H1 (cell line): ENCODE measurements at places on chromosomes 6 and 20. TPM values are rescaled to one million over a fixed set of nuclear protein-coding genes. Genes with fewer than 3 reads are reported as not detected.
A peak's percentile ranks its signal among the peaks of the same experiment; 100 is the strongest.

DNA sequence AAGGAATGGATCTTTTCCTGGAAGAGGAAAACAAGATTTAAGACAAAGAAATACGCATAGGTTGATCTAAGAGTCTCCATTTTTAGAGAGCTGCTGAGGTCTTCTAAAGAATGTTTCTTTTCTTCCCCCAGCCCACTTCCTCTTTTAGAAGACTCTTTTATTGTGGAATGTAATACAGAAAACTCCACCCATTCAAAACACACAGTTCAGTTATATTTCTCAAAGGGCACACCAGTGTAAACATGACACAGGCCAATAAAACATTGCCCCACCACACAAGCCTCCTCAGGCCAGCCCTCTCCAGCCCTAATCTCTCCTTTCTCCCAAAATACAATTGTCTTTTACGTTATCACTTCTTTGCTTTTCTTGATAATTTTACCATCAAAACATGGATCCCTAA lies 42.8 kb downstream of the SLC35B3 start:
- no peaks in the 10 kb centered on the region for H3K36me3 ChIP-seq
- no peak overlapping the region for H3K27ac ChIP-seq
- H3K4me3 ChIP-seq = no peak overlapping the region
- no peaks in the 10 kb centered on the region for H3K27me3 ChIP-seq
- DNase-seq = no peak

- H3K4me3 ChIP-seq = no peak overlapping the region
- H3K27ac ChIP-seq = no peak overlapping the region
- H3K36me3 ChIP-seq = peaks cover 10% of the 10 kb centered on the region
- H3K27me3 ChIP-seq = no peaks in the 10 kb centered on the region
- H3K4me1 ChIP-seq = peaks cover 3% of the 10 kb centered on the region; the same call in 1 of the 2 replicates
Measured at GRCh38 chr20:25310268-25310920, 62.5 kb downstream of the PYGB start.

- no peak overlapping the region for H3K27ac ChIP-seq
- no peak for DNase-seq
- H3K27me3 ChIP-seq = no peaks in the 10 kb centered on the region
- no peaks in the 10 kb centered on the region for H3K4me1 ChIP-seq
- no peaks in the 10 kb centered on the region for H3K36me3 ChIP-seq
Measured at GRCh38 chr6:903761-904160, 210.8 kb upstream of the EXOC2 start.

- H3K27ac ChIP-seq = no peak overlapping the region
- H3K27me3 ChIP-seq = no peaks in the 10 kb centered on the region
- H3K4me1 ChIP-seq = no peaks in the 10 kb centered on the region
- no peak overlapping the region for H3K4me3 ChIP-seq
- no peak for DNase-seq
Measured at GRCh38 chr6:118660218-118660569, 8.8 kb upstream of the CEP85L start.

DNA sequence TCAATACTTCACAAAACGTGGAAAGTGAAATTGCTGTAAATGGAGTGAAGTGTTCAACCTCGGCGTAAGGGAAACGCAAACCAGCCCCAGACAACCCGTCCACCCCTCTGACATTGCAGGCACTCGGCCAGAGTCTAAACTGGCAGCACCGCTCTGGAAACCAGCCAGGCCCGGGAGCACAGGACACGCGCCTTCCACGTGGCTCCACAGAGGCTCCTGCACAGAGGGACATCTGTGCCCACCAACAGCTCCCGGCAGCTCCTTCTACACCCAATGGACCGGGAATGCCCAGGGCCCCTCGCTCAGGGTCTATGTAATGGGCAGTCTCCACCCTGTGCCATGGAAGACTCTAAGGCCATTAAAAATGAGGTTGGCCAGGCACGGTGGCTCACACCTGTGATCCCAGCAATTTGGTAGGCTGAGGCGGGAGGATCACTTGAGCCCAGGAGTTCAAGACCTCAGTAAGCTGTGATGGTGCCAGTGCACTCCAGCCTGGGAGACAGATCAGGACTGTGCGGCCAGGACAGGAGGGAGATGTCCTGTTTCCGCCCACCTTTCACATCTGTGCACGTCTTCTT lies 3.4 kb upstream of the HELZ2 start:
- no peaks in the 10 kb centered on the region for H3K36me3 ChIP-seq
- H3K27ac ChIP-seq = no peak overlapping the region
- no peak for DNase-seq

- H3K4me3 ChIP-seq = no peak overlapping the region
- H3K27ac ChIP-seq = no peak overlapping the region
- H3K4me1 ChIP-seq = peaks cover 12% of the 10 kb centered on the region
- DNase-seq = no peak
- no peaks in the 10 kb centered on the region for H3K27me3 ChIP-seq
Measured at GRCh38 chr20:46680684-46681031, 8.6 kb downstream of the TP53RK start.

DNA sequence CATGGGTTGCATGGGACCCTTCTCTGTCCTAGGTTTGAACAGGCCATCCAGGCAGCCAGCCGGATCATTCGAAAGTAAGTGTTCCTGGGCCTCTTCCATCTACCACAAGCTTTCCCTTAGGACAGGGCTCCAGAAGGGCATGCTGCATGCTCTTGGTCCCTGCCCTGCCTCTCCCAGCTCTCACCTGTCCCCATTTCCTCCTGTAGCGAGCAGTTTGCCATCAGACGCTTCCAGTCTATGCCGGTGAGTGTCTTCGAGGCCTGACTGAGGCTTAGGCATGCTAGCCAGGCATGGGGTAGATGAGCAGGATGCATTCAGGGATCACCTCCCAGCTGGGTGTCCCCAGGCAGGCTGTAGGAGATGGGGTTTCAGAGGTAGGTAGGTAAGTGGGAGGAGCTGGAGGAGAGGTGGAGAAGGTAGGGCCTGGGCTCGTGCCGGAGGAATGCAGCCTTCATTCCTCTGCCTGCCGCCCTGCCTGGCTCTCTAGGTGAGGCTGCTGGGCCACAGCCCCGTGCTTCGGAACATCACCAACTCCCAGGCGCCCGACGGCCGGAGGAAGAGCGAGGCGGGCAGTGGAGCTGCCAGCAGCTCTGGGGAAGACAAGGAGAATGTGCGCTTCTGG lies 4.3 kb downstream of the CDC25B start:
- H3K27ac ChIP-seq = peak overlapping the region; percentile 71; the same call in 1 of the 2 replicates
- H3K36me3 ChIP-seq = peaks cover 35% of the 10 kb centered on the region
- H3K4me3 ChIP-seq = no peak overlapping the region
- DNase-seq = no peak

DNA sequence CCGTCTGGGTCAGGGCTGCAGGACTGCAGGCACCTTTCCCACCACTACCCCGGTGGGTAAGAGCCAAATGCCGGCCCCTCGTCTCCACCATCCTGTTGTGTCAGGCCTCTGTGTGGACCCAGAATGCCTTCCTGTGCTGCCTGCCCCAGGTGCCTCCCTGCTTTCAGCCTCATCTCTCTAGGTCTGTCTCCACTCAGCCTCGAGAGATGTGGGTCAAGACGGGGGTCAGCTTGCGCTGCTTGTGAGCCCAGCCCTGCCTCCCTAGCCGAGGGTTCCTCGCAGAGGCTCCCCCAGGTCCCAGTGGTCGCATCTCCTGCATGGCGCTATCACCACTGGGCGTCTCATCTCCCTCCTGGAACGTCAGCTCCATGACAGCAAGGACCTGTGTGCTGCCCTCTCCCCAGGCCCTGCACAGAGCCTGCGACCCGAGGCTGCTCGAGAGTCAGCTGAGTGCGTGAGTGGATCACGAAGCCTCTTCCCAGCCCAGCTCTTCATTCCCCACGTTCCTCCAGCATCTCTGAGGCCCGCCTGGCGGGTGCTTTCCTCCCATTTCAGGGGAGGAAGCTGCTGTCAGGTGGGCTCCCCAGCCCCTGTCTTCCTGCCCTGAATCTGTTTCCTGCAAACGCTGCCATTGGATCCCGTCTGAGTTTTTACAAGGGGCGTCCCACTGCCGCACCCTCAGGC lies 38.7 kb upstream of the ZBP1 start:
- no peaks in the 10 kb centered on the region for H3K27me3 ChIP-seq
- no peak overlapping the region for H3K4me3 ChIP-seq
- H3K4me1 ChIP-seq = no peaks in the 10 kb centered on the region; the same call in none of the 2 replicates

The BTBD3 gene
- 45.5 and 47.7 TPM in 2 replicates for total RNA-seq

The HLA-DOA gene
- total RNA-seq = 23.7 TPM in 2 replicates

The TSBP1 gene
- total RNA-seq = not detected in 2 replicates

The GNAS-AS1 gene
- 11.7 and 13.7 TPM in 2 replicates for total RNA-seq

The ZSCAN16 gene
- 7.4 and 9.4 TPM in 2 replicates for total RNA-seq

The TRIM10 gene
- not detected in 2 replicates for total RNA-seq

The CST1 gene
- total RNA-seq = 2.9 and 5.4 TPM in 2 replicates

The LY6G5B gene
- 12.1 and 12.6 TPM in 2 replicates for total RNA-seq
